ENCODE measurements at places on chromosomes 2 and 18.

GRCh38 chr2:143828763-143829537 lies 691.0 kb downstream of the ZEB2 start:
- ATAC-seq = no peak

DNA sequence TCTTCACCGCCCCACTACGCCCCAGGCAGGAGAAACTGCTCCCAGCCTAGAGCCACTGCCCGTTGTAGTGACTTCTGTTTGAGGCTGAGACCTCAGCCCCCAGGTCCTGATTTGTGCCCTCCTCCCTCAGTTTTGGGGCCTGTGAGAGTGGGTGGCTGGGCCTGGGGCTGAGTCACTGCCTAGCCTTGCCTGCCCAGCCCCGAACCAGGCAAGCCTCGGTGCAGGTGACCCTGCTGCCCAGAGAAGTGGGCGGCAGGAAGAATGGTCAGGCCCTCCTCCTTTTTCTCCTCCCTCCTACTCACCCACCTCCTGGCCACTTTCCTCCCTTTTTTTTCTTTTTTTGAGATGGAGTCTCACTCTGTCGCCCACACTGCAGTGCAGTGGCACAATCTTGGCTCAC lies 66.6 kb downstream of the ZFP36L2 start:
- no peak for ATAC-seq

DNA sequence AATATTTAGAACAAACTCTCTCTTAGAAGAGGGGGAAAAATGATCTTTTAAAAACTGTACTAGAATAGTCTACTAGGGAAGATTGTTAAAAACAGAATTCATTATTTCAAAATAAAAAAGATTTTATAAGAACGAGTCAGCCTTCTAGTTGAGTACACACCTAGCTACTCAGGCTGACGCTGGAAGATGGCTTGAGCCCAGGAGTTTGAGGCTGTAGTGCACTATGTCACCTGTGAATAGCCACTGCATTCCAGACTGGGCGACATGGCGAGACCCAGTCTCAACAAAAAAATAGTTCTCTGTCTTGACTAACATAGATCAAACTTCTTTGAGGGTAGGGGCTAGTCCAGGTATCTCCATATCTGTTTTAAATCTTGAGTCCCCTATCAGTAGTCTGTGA lies 33.9 kb downstream of the ERLEC1 start:
- ATAC-seq = no peak

GRCh38 chr2:231001921-231002320 lies 6.0 kb downstream of the SPATA3 start:
- no peak for ATAC-seq

GRCh38 chr18:58373481-58373880 lies 255.4 kb downstream of the ALPK2 start:
- ATAC-seq = no peak

- ATAC-seq = no peak
Measured at GRCh38 chr2:77831898-77832297, 309.7 kb upstream of the LRRTM4 start.

GRCh38 chr2:231228223-231228622 lies 29.8 kb downstream of the ARMC9 start:
- ATAC-seq = no peak

Data from activated CD4-positive, CD25-positive, alpha-beta regulatory T cell treated with anti-CD3 and anti-CD28 coated beads, Interleukin-2, amount 50 U/mL, for 24 hours (primary cell).